ENCODE measurements at places on chromosomes 5 and 9.

DNA sequence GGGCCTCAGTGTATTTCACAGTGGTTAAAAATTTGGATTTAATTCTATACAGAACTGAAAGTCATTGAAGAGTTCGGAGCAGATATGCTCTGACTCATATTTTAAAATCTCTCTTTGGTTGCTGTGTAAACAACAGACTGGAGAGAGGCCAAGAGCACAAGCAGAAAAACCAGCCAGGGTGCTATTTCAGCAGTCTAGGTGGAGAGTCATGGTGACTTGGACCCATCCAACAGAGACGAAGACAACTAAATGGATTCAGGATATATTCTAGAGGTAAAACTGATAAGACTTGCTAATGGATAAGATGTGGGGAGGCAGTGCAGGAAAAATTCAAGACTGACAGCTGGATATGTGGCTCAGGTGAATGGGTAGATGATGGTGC lies 168.9 kb downstream of the MAPKAP1 start:
- H3K27me3 ChIP-seq = no peaks in the 10 kb centered on the region
- no peaks in the 10 kb centered on the region for H3K4me1 ChIP-seq
- H3K27ac ChIP-seq = no peak overlapping the region
- H3K4me3 ChIP-seq = no peak overlapping the region

DNA sequence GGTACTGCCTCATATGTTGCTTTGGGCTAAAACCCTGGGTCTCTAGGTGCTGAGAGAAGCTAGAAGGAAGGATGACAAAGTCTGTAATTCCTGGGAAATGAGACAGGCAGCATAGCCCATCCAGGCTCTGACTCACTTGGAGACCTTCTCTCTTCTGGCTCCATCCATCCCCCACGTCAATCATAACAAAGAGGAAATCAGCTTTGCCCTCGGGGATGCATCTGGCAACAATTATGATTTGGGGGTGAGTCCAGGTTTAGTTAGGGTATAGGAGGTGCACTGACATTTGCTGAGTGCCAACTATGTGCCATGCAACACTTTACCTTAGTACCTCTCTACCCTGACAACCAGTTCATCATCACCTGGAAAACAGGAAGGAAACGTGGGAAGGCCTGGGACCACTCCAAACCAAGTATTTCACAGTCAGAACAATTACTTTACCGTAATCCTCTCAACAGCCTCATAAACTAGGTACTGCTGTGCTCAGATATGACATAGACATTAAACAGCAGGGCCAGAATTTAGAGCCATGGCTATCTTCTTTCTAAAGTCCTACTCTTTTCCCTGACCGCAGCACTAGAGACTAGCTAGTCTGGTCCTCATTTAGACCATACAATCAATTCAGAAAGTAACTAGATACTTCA lies 39.1 kb upstream of the GZMA start:
- H3K4me3 ChIP-seq = no peak overlapping the region
- no peaks in the 10 kb centered on the region for H3K36me3 ChIP-seq
- no peaks in the 10 kb centered on the region for H3K4me1 ChIP-seq
- no peaks in the 10 kb centered on the region for H3K27me3 ChIP-seq
- no peak for DNase-seq

- no peak overlapping the region for H3K27ac ChIP-seq
- DNase-seq = no peak
- H3K4me1 ChIP-seq = no peaks in the 10 kb centered on the region
- H3K27me3 ChIP-seq = no peaks in the 10 kb centered on the region
- no peaks in the 10 kb centered on the region for H3K36me3 ChIP-seq
Observed at GRCh38 chr5:135662061-135662481, 83.3 kb upstream of the CXCL14 start.

DNA sequence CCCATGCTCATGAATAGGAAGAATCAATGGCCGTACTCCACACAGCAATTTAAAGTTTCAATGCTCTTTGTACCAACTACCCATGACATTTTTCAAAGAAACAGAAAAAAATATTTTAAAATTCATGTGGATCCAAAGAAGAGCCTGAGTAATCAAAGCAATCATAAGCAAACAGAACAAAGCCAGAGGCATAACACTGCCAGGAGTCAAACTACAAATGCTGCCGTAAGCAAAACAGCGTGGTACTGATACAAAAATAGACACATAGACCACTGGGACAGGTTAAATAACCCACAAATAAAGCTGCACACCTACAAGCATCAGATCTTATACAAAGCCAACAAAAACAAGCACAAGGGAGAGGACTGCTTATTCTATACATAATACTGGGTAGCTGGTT lies 107.7 kb downstream of the CHSY3 start:
- H3K27ac ChIP-seq = no peak overlapping the region
- no peak overlapping the region for H3K4me3 ChIP-seq
- no peaks in the 10 kb centered on the region for H3K4me1 ChIP-seq
- no peak for DNase-seq
- H3K27me3 ChIP-seq = no peaks in the 10 kb centered on the region

- H3K4me3 ChIP-seq = no peak overlapping the region
- H3K4me1 ChIP-seq = no peaks in the 10 kb centered on the region
- no peaks in the 10 kb centered on the region for H3K27me3 ChIP-seq
- no peak overlapping the region for H3K27ac ChIP-seq
Observed at GRCh38 chr9:135471791-135472640, 7.6 kb upstream of the PPP1R26 start.

DNA sequence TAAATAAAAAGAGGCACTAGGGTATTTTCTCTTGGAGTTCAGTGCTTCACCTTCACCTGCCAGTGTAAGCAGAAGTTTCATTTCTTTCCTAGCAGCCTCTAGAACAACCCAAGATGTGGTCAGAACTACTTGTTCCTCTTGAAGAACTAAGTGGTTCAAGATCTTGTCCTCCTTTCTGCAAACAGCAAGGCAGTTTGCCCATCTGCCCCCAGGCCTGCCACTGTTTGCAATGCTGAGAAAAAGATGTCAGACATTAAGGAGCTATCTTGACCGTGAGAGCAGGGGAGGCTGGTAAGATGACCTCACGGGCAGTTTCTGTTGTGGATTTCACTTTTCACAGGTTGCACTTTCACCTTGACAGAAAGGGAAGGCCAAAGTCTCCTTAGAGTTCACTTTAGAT lies 52.0 kb upstream of the KLF4 start:
- H3K4me3 ChIP-seq = no peak overlapping the region
- H3K27ac ChIP-seq = no peak overlapping the region
- no peaks in the 10 kb centered on the region for H3K27me3 ChIP-seq
- H3K4me1 ChIP-seq = no peaks in the 10 kb centered on the region
- H3K36me3 ChIP-seq = no peaks in the 10 kb centered on the region

- no peak overlapping the region for H3K27ac ChIP-seq
- H3K27me3 ChIP-seq = no peaks in the 10 kb centered on the region
- H3K4me1 ChIP-seq = no peaks in the 10 kb centered on the region
- no peak overlapping the region for H3K4me3 ChIP-seq
- no peaks in the 10 kb centered on the region for H3K36me3 ChIP-seq
Observed at GRCh38 chr5:87195104-87195591, 72.5 kb upstream of the RASA1 start.

DNA sequence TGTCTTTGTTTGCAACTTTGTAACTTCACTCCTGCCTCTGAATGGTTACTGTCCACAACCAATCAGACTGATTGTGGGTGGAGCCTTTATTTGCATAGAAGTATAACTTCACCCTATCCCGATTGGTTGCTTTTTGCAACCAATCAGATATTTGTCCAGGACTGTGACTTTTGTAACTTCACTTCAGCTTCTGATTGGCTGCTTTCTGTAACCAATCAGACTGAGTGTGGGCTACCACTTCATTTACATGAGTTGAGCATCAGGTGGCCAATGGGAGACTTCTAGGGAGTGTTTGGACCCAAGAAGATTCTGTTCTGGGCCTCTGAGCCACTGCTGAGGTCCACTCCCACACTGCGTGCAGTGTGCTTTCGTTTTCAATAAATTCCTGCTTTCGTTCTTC lies 1810.7 kb upstream of the CDH6 start:
- no peaks in the 10 kb centered on the region for H3K36me3 ChIP-seq
- H3K4me3 ChIP-seq = no peak overlapping the region
- H3K27ac ChIP-seq = no peak overlapping the region
- no peaks in the 10 kb centered on the region for H3K4me1 ChIP-seq
- H3K27me3 ChIP-seq = no peaks in the 10 kb centered on the region

Measured in right atrium auricular region (tissue), 2 donors.